ENCODE measurements at places on chromosomes 7 and 10.

DNA sequence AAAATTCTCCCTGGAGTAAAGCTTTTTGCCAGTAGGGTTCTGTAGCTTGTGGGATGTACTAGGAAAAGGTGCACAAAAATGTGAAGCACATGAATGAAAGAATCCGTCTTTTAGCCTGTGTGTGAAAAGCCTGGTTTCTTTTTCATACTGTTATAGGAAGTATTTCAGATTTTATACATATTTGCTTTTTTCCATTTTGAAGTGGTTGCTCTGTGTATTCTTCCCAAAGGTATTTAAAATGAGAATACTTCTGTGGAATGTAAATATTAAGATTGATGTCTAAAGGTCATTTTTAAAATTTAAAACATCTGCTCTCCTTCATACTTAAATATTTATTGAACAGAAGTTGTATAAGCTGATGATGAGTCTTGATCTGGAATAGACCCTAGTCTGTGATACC, 96.8 kb downstream of the CDK14 start:
- no peak for DNase-seq

DNA sequence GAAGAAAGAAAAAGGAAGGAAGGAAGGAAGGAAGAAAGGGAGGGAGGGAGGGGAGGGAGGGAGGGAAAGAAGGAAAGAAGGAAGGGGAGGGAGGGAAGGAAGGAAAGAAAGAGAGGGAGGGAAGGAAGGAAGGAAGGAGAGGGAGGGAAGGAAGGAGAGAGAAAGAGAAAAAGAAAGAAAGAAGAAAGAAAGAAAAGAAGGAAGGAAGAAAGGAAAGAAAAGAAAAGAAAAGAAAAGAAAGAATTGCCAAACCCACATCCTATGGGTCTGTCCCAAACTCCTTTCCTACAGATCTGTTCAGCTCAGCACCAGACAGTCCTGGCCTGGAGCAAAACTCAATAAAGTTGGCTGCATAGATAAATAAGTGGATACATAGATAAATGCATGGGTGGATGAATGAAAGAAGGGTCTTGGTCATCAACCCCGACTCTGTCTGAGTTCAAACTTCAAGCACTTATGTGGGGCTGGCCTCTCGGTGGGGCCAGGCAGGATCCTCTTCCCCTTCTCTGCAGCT, 17.2 kb upstream of the TLX1 start:
- DNase-seq = no peak

GRCh38 chr10:49001870-49002672, 62.4 kb upstream of the LRRC18 start:
- DNase-seq = no peak

GRCh38 chr7:33458581-33458980, 329.2 kb downstream of the BBS9 start:
- no peak for DNase-seq

Measured in NCI-H460 (cell line).